ENCODE measurements at places on chromosomes 16 and 17.

- no peak for DNase-seq
These were observed 83.0 kb downstream of the EMP2 start for GRCh38 chr16:10497132-10498101.

GRCh38 chr17:13601776-13602551 lies at the start of gene HS3ST3A1:
HS3ST3A1 (minus strand) TSS chr17:13601929; CDS start chr17:13601129, 800 bp downstream.
- no peak for DNase-seq

DNA sequence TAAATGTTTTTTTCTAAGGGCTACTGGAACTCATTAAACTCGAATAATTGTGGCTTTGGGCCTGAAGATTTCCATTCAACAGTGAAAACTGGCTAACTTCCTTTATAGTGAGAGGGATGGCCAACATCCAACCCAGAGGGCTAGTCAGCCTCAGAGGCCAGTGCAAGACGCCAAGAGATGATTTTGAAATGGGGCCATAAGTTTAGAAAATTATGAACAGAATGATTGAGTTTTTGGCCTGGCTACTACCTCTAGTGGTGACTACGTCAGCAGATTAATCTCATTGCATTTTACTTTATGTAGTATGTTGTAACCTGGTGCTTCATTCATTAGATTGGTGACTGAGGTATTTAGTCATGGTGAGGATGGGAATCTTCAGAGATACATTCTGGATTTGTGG lies 28.4 kb downstream of the HAPSTR1 start:
- DNase-seq, result no peak

GRCh38 chr17:1732241-1732832 lies 7.8 kb downstream of the WDR81 start:
- no peak for DNase-seq

DNA sequence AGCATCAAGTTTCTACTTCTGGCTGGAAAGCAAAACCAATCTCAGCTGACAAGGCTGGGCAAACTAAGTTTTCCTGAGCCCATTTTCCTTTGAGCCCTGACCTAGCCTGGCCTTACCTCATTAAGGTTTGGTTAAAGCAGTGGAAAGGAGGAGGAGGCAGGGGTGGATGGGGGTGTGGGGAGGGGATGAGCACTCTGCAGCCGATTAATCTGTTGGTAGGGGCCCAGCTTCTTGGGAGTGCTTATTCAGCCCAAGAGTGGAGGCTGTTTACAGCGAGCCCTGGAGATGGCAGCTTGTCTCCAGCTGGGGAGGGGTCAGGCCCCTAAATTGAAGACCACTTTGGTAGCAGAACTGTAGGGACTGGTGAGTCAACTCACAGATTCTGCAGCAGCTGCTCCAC lies 12.0 kb downstream of the SMCR8 start:
- no peak for DNase-seq

GRCh38 chr16:58490065-58490464 lies 9.9 kb upstream of the NDRG4 start:
- no peak for DNase-seq
